ENCODE measurements at places on chromosomes 6 and 20. TPM values are rescaled to one million over a fixed set of nuclear protein-coding genes. Genes with fewer than 3 reads are reported as not detected.

DNA sequence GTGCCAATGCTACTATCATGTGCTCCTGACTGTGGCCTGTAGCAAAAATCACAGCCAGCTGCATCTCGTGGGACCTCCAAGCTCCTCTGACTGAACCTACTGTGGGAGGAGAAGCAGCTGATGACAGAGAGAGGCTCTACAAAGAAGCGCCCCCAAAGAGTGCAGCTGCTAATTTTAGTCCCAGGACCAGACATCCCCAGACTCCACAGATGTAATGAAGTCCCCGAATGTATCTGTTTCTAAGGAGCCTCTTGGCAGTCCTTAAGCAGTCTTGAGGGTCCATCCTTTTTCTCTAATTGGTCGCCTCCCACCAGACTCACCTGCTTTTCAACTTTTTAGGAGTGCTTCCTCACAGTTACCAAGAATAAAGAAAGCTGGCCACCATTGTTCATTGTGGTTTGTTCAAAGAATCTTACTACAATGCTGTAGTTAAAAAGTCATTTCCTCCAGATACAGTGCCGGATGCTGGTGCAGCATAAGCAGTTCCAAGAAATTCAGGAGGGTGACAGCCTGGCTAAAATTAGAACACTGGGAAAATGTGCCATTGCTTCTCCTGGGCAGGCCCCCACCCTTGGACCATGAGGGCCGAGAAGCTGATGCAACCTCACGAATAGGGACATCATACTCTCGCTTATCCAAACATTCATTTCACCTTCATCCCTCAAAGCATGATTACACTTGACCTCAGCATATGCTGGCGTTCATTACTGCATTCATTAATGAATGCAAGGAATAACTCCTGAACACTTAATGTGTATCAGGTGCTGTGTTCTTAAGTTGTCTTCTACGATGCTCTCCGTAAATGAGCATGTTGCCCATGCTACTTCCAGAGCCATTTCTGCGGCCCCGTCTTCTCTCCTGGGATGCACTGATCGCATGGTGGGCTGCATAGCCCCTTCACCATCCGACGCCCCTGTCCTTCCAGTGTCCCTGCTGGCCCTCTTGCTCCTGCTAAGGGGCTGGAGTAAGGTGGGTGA is 66.4 kb downstream of the LY86 start:
- no peak for DNase-seq
- peaks cover 36% of the 10 kb centered on the region for H3K36me3 ChIP-seq
- no peak overlapping the region for H3K4me3 ChIP-seq
- H3K4me1 ChIP-seq = peaks cover 29% of the 10 kb centered on the region

DNA sequence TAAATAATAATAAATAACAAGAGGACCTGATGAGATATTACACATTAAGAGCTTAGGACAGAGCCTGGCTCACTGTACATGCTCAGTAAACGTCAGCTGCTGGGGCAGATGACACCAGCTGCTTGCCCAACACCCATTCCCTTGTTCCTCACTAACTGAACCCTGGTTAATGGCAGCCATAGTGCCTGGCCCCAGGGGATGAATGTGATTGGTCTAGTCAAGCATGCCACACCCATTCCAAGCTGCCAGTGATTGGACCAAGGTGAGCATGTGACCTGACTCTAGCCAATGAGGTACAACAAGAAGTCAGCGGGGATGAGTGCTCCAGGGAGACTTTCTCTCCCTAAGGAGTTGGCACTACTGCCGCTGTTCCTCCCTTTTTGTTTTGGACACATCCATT is 85.1 kb upstream of the PTPN1 start:
- H3K4me1 ChIP-seq = peaks cover 12% of the 10 kb centered on the region
- H3K36me3 ChIP-seq = no peaks in the 10 kb centered on the region
- no peak overlapping the region for H3K4me3 ChIP-seq

Gene DEFB124
- not detected for polyA plus RNA-seq

DNA sequence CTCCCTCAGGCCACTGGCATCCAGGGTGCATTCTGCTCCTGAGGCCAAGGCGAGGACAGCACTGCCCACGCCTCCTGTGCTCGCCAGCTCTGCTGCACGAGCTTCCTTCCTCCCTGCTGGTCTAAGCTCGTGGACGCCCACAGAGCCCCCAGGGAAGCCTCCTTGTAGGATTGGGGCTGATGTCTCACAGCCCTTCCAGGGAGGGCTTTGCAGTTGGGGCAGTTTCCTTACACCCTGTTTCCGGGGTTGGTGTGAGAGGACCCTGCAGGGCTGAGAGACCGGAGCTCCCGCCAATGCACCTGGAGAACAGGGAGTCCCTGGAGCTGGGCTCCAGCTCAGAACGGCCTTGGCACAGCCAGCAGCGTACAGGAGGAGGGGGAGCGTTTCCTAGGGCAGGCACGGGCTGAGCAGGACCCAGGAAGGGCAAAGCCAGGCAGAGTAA is 172.4 kb upstream of the PDE10A start:
- no peaks in the 10 kb centered on the region for H3K4me1 ChIP-seq
- H3K27ac ChIP-seq = no peak overlapping the region

DNA sequence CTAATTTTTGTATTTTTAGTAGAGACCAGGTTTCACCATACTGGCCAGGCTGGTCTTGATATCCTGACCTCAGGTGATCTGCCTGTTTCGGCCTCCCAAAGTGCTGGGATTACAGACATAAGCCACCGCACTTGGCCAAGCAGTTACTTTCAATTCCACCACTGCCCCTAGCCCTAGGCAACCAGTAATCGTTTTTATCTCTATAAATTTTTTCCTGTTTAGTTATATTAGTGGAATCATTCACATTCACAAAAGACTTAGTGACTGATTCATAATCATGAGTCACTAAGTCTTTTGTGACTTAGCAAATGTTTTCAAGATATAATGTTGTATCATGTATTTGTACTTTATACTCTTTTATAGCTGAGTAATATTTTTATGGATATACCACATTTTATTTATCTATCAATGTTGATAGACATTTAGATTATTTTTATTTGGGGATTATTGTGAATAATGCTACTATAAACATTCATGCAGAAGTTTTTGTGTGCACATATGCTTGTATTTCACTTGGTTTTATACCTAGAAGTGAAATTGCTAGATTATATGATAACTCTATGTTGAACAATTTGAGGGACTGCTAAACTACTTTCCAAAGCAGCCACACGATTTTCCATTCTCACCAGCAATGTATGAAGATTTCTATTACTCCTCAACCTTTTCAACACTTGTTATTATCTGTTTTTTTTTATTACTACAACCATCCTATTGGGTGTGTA is 421.4 kb upstream of the ID4 start:
- H3K27ac ChIP-seq = no peak overlapping the region
- DNase-seq = no peak
- no peaks in the 10 kb centered on the region for H3K4me1 ChIP-seq
- no peaks in the 10 kb centered on the region for H3K36me3 ChIP-seq

Gene JAG1
- polyA plus RNA-seq = 0.85 TPM

Gene PRL
- 0.13 TPM for polyA plus RNA-seq

Gene MLN
- polyA plus RNA-seq = not detected

GRCh38 chr20:25453035-25453810 is 45.8 kb downstream of the GINS1 start:
- H3K36me3 ChIP-seq = peaks cover 6% of the 10 kb centered on the region
- H3K4me1 ChIP-seq = no peaks in the 10 kb centered on the region
- H3K27me3 ChIP-seq = no peaks in the 10 kb centered on the region
- H3K4me3 ChIP-seq = no peak overlapping the region

Gene RGS17
- polyA plus RNA-seq = not detected

DNA sequence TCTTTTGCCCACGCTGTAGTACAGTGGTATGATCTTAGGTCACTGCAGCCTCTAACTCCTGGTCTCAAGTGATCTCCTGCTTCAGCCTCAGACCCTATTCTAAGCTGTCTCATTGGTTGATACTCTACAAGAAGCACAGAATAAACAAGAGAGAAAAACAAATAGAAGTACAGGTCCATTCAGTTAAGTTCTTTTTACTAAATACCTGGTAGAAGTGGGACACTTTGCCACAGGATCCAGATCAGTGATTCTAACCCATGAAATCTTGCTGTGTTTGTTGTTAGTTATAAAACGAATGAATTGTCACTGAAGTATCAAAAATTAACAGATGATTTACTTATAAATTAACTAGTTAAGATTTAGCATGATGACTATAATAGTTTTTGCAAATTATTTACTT is 76.7 kb downstream of the SCAND1 start:
- H3K27ac ChIP-seq = no peak overlapping the region
- H3K27me3 ChIP-seq = no peaks in the 10 kb centered on the region
- no peak for DNase-seq
- no peaks in the 10 kb centered on the region for H3K4me1 ChIP-seq
- peaks cover 70% of the 10 kb centered on the region for H3K36me3 ChIP-seq

DNA sequence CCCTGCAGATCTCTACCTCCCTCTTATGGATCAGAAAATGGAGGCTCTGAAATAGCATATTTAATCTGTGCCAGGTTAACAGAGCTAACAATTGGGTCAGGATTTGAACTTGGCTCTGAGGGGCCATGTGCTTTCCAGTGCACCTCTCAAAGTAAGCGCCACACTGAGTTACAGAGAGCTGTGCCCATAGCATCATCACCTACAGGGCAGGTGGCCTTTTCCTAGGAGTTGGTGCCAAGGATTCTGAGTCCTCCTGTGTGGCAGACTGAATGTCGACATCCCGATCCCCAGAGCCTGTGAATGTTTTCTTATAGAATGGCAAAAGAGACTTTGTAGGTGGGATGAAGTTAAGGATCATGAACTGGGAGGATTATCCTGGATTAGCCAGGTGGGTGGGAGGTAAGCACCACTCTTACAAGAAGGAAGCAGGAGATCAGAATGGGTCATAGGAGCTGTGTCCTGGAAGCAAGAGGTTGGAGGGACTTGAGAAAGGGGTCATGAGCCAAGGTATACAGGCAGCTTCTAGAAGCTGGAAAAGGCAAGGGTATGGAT is 68.0 kb upstream of the TBC1D7 start:
- DNase-seq = no peak
- peak overlapping the region; percentile 98 for H3K27ac ChIP-seq
- H3K27me3 ChIP-seq = no peaks in the 10 kb centered on the region
- no peak overlapping the region for H3K4me3 ChIP-seq
- H3K4me1 ChIP-seq = peaks cover 42% of the 10 kb centered on the region

DNA sequence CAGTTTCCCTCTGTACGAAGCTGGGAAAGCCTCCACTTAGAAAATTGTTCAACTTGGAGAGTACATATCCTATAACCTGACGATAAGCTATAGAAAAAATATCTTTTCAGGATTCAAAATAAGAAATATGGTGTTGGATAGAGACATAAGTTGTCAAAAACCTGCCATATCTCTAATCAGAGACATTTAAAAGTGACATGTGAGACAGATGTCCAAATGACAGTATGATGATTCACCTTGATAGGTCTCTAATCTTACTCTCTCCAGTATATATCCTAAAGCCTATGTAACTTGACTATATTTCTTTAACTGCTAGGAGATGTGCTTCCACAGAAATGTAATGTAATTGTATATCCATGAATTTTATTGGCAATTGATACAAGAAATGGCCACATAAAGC is 932.4 kb upstream of the MAN1A1 start:
- H3K36me3 ChIP-seq = no peaks in the 10 kb centered on the region
- H3K27ac ChIP-seq = no peak overlapping the region
- DNase-seq = no peak

Gene DEFB115
- polyA plus RNA-seq = not detected

Gene CFAP206
- polyA plus RNA-seq = not detected

Gene LST1
- 1,103 TPM for polyA plus RNA-seq

GRCh38 chr20:17108896-17109295 is 117.9 kb upstream of the PCSK2 start:
- H3K4me3 ChIP-seq = no peak overlapping the region
- H3K4me1 ChIP-seq = no peaks in the 10 kb centered on the region
- no peak overlapping the region for H3K27ac ChIP-seq
- DNase-seq = no peak
- no peaks in the 10 kb centered on the region for H3K36me3 ChIP-seq
- no peaks in the 10 kb centered on the region for H3K27me3 ChIP-seq

Gene TGM3
- polyA plus RNA-seq = not detected

DNA sequence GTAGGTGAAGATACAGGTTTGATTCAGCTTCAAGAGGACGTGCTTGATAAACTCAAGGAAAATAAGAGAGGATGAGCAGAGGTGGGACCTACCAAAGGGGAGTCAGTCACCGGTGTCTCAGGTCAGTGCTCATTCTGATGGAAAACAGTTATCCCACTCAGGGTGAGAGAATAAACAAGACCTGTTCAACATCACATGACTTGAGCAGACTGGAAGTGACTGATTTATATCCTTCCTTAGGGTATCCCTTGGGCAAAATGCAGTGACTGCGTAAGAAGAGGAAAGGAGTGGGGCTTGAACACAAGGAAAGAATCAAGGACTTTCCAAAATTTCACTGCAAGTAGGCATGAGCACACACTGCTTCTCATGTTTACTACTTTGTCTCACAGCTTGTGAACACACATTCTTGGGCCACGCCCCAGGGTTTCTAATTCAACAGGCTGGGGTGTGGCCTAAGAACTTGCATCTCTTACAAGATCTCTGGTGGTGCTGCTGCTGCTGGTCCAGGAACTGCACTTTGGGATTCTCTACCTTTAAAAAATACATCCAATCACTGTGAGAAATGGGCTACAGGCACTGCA is 11.6 kb downstream of the CST3 start:
- peaks cover 46% of the 10 kb centered on the region for H3K4me1 ChIP-seq
- H3K4me3 ChIP-seq = no peak overlapping the region
- H3K27me3 ChIP-seq = no peaks in the 10 kb centered on the region

DNA sequence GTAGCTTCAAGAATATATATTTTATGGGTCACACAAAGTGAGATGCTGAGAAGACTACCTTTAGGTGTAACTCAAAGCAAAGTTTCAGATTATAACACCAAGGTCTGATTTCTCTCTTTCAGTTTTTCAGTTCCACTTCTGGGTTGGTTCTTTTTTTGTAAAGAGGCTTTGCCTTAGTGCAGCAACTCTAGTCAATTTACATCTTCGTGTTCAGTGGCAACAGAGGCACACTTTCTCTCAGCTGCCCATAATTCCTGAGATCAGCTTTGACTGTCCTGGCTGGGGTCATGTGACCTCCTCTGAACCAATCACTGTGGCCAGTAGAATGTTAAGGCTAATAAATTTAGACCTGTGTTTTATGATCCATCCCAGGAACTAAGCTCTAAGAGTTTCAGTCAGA is 120.2 kb downstream of the TINAG start:
- DNase-seq = no peak
- H3K36me3 ChIP-seq = no peaks in the 10 kb centered on the region
- H3K4me3 ChIP-seq = no peak overlapping the region
- H3K4me1 ChIP-seq = no peaks in the 10 kb centered on the region
- H3K27me3 ChIP-seq = no peaks in the 10 kb centered on the region

DNA sequence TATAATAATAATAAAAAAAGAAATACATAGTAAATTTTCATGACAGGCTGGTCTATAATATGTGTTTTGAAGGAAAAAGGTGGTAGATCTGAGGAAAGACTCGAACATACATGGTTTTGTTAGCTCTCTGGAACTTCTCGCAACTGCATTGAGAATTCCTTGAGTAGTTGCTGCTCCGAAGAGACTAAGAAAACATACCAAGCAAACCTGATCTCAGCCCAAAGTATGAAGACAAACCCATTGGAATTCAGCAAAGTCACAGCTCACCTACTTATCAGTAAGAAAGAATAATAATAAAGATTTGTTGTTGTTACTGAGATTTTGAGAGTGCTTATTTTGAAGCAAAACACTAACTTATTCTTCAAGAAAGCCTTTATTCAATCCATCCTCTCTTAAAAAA is 1107.1 kb upstream of the EYS start:
- H3K4me1 ChIP-seq = no peaks in the 10 kb centered on the region
- H3K27ac ChIP-seq = no peak overlapping the region
- no peak overlapping the region for H3K4me3 ChIP-seq
- no peak for DNase-seq

GRCh38 chr20:63750807-63751470 is 11.4 kb downstream of the SLC2A4RG start:
- no peak overlapping the region for H3K27ac ChIP-seq
- H3K27me3 ChIP-seq = no peaks in the 10 kb centered on the region
- DNase-seq = no peak
- H3K4me1 ChIP-seq = no peaks in the 10 kb centered on the region
- H3K4me3 ChIP-seq = no peak overlapping the region

All from CD14-positive monocyte (primary cell).